AG10803 (cell line): ENCODE measurements at places on chromosomes 7 and 10.

- peak; percentile 65 for DNase-seq
Observed at GRCh38 chr10:102422545-102423129, 2.0 kb downstream of the FBXL15 start.

GRCh38 chr7:131355917-131356777, 28.5 kb downstream of the MKLN1 start:
- no peak for DNase-seq

GRCh38 chr7:150340024-150340749, 1.2 kb downstream of the RARRES2 start:
- peak; percentile 80 for DNase-seq

DNA sequence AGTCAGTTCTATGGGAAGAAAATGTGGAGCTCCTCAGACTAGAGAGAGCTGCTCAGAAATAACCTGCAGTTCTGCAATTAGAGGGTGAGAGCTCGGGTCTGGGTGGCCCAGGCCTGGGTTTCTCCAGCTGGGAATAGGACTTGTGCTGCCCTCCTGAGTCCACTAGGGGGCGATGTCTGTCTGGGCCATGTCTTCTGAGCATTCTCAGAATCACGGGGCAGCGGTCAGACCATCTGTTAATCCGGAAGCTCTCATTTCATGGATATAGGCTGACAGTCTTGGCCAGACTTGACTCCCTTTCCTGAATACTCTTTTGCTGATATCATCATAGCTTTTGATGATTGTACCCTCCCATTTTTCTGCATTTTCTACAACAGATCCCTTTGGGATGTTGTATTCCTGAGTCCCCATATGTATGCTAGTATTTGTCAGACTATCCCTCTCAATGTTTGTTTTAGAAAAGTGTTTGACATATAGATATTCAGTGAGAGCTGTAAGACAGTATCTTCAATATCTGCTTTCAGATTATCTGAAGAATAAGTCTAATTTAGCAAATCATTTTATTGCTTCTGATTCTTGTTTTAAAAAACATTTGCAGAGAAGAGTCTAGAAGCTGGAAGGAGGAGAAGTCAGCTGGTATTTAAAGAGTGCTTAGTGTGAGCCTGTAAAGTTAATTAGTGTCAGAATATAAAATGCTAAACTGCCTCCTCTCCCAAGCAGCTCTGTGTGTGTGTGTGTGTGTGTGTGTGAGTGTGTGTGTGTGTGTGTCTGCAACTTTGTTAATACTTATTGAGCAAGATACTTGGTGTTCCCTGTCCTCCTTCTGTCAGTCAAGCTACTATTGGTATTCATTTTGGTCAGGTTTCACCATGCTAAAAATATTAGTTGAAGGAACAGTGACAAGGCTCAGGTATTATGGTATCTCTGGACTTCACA, 38.0 kb downstream of the STARD3NL start:
- DNase-seq = peak; percentile 87
